ENCODE measurements at places on chromosomes 3 and 15.

DNA sequence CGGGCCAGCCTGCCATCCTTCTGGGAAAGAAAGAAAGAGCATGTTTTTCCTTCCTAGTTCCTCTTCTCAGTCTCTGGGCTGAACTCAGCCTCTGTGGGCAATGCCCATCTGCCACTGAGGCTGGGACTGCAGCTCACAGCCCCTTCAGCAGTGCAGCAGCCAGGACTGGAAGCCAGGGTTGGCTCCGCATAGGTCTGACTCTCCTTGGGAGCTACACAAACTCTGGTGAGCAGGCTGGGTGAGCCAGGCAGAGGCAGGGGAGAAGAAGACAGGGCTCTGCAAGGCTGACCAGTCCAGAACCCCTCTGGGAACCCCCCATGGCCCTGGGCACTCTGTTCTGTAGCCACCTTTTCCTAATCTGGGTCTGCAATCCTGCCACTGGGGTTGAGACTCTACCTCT lies 3.6 kb downstream of the DISP2 start:
- no peak overlapping the region for H3K4me3 ChIP-seq
- DNase-seq: no peak

DNA sequence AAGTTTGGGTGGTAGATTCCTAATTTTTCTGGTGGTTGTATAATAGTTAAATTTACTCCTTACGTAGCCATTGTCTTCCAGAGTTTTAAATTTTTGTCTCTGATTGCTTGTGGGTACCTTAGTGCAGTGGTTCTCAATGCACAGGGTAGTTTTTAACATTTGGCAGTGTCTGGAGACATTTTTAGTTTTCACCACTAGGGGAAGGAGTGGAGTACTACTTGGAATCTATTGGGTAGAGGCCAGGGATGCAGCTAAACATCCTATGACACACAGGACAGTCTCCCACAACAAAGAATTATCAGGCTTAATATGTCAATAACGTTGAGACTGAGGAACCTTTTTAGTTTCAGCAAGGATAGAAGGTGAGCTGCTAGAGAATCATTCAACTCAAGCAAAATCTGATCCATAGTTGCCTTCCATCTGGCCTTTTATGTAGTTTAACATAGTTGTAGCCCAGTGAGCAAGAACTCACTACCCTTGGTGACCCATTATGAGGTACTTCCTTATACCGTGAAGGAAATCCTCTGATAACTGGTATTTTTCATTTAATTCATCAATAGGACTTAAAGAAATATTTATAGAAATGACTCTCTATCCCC lies 8.6 kb upstream of the STX19 start:
- H3K27ac ChIP-seq: no peak overlapping the region
- no peaks in the 10 kb centered on the region for H3K4me1 ChIP-seq
- no peak overlapping the region for H3K4me3 ChIP-seq
- peak; percentile 12 for DNase-seq

DNA sequence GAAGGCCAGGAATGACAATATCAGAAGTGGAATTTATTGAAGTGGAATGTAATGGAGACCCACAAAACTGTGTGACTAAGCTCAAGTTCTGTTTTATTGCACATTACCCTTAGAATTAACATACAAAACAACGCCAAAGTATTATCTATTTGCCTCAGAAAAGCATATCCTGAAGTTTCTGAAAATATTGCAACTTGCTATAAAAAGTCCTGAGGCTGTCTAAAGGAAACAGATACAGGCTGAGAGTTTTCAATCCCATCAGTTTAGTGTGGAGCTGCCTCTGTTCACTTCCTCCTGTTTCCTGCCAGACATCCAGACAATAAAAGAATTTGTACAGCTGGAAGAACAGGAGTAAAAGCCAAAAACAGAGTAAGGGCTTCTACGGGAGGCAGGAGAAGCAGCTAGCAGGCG lies 108.8 kb downstream of the FBN1 start:
- no peak overlapping the region for H3K4me3 ChIP-seq
- no peaks in the 10 kb centered on the region for H3K27me3 ChIP-seq
- no peak overlapping the region for H3K27ac ChIP-seq
- no peaks in the 10 kb centered on the region for H3K36me3 ChIP-seq

GRCh38 chr3:178454726-178455125 lies 81.5 kb upstream of the KCNMB2 start:
- H3K27me3 ChIP-seq: no peaks in the 10 kb centered on the region
- H3K36me3 ChIP-seq: no peaks in the 10 kb centered on the region
- H3K4me3 ChIP-seq: no peak overlapping the region
- no peak for DNase-seq
- no peaks in the 10 kb centered on the region for H3K4me1 ChIP-seq
- no peak overlapping the region for H3K27ac ChIP-seq

DNA sequence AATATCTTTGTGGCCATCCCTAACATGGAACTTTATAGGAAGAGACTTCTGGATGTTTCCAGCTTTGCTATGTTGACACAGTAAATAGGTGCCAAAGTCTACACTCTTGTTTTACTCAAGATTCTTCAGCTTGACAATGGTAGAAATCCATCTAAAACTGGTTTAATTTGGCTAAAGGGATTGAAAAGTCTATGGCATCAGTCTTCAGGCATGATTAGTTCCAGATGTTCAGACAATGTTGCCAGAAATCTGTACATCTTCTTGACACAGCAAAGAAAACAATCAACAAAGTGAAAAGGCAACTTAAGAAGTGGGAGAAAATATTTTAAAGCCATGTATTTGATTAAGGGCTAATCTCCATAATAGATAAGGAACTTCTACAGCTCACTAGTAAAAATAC lies 130.5 kb downstream of the LRRC3B start:
- no peak for DNase-seq
- H3K27me3 ChIP-seq: no peaks in the 10 kb centered on the region
- no peak overlapping the region for H3K27ac ChIP-seq
- no peaks in the 10 kb centered on the region for H3K36me3 ChIP-seq
- H3K4me3 ChIP-seq: no peak overlapping the region
- no peaks in the 10 kb centered on the region for H3K4me1 ChIP-seq

- no peak overlapping the region for H3K27ac ChIP-seq
- DNase-seq: peak; percentile 57
- H3K4me3 ChIP-seq: no peak overlapping the region
- H3K27me3 ChIP-seq: no peaks in the 10 kb centered on the region
- peaks cover 22% of the 10 kb centered on the region for H3K4me1 ChIP-seq
- no peaks in the 10 kb centered on the region for H3K36me3 ChIP-seq
These were observed 102.2 kb downstream of the CD47 start for GRCh38 chr3:107988460-107989175.

Measured in CD4-positive, alpha-beta T cell (primary cell).